ENCODE measurements at places on chromosomes 12 and 14. TPM values are rescaled to one million over a fixed set of nuclear protein-coding genes. Genes with fewer than 3 reads are reported as not detected.

DNA sequence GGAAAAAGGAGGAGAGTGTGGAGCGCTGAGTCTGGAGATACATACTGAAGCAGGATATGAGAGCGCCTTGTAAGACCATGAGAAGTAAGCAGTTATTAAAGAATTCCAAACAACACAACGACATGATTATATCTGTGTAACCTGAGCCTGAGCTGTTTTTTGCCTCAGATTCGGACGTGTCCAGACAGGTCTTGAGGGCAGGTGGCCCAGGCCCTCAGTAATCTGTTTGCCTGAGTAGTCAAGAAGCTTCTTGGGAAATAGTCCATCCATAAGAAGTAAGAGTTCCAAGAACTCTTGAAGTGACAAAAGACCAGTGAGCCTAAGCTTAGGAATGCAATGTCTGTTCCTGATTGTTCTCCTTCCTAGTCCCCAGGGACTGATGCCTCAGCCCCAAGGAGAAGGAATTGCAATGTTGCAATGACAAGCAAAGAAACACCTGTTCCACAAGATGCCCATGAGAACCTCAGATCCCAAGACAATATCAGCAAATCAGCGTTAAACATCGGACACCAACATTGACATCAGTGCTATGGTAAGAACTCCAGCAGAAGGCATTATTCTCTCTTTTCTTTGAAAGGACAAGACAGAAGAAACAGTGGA is 34.7 kb upstream of the ADAMTS20 start:
- no peaks in the 10 kb centered on the region for H3K4me1 ChIP-seq
- H3K27ac ChIP-seq: no peak overlapping the region
- no peaks in the 10 kb centered on the region for H3K36me3 ChIP-seq

- H3K4me3 ChIP-seq: peak overlapping the region; percentile 90
- no peak overlapping the region for H3K27ac ChIP-seq
- no peaks in the 10 kb centered on the region for H3K36me3 ChIP-seq
- no peak for DNase-seq
Observed at GRCh38 chr12:63845726-63846125, 1.2 kb downstream of the SRGAP1 start.

The KRT79 gene
- not detected for total RNA-seq

DNA sequence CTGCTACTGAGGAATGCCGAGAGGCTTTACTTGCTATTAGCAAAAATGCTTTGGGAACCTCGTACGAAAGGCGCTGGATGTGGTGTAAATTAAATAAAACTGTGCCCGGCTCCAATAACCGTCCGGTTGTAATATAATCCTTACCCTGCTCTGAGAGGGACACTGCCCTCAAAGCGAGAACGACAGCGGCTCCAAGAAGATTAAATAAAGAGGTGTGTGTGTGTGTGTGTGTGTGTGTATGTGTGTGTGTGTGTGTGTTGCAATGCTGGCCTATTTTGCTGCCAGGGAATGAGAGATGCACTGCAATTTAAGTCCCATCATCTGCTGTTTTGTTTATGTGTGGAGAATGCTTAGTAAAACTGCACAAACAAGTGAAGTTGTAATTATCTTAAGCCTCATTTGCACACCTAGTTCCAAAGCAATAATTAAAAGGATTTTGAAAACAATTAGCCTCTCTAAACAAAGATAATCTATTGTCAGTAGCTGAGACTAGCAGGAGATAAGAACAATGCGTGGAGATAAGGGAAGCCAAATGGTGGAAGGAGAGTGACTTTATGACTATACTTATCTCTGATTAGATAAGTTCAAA is 1.2 kb upstream of the SIX1 start:
- no peaks in the 10 kb centered on the region for H3K36me3 ChIP-seq
- H3K4me3 ChIP-seq: no peak overlapping the region
- peaks cover 75% of the 10 kb centered on the region for H3K27me3 ChIP-seq
- H3K27ac ChIP-seq: no peak overlapping the region
- H3K4me1 ChIP-seq: peaks cover 31% of the 10 kb centered on the region
- no peak for DNase-seq

DNA sequence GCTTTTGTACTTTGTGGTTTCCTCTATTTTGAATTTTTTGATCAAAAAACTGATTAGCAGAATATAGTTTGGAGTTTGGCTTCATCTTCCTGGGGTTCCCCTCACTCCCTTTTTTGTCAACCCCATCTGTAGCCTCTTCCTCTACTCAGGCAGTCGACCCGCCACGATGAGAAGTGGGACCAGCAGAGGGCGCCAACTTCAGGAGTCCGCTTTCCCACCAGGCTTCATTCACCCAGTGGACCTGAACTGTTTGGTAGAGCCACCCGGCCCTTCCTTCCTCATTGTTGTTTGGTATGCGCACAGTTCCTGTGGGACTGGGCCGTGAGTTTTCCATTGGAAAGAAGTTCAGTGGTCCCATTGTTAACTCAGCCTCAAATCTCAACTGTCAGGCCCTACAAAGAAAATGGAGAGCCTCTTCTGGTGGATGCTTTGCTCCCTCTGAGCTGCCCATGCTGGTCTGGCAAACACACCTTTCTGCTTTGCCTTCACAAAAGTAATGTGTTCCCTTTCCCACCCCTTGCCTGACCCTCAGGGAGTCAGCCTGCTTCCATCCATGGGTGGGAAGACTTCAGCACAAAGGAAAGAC is 21.7 kb downstream of the TMBIM6 start:
- no peak for DNase-seq
- peaks cover 26% of the 10 kb centered on the region for H3K36me3 ChIP-seq
- peaks cover 2% of the 10 kb centered on the region for H3K4me1 ChIP-seq
- H3K27ac ChIP-seq: peak overlapping the region; percentile 8

- H3K27me3 ChIP-seq: no peaks in the 10 kb centered on the region
- peaks cover 34% of the 10 kb centered on the region for H3K4me1 ChIP-seq
- no peak for DNase-seq
Observed at GRCh38 chr14:68041876-68042354, 222.3 kb downstream of the RAD51B start.

The AKAP6 gene
- total RNA-seq: 5.0 TPM

- no peaks in the 10 kb centered on the region for H3K36me3 ChIP-seq
- no peak overlapping the region for H3K27ac ChIP-seq
- DNase-seq: no peak
- H3K27me3 ChIP-seq: no peaks in the 10 kb centered on the region
- H3K4me3 ChIP-seq: peak overlapping the region; percentile 17
Observed at GRCh38 chr12:60209933-60210332, 614.1 kb downstream of the SLC16A7 start.

- no peak overlapping the region for H3K27ac ChIP-seq
- H3K4me1 ChIP-seq: no peaks in the 10 kb centered on the region
- no peak for DNase-seq
- H3K27me3 ChIP-seq: no peaks in the 10 kb centered on the region
- H3K4me3 ChIP-seq: no peak overlapping the region
Observed at GRCh38 chr14:78259831-78260230, 89.7 kb downstream of the NRXN3 start.

The PPFIA2 gene
- total RNA-seq: 0.38 TPM

The OTX2 gene
- total RNA-seq: not detected

GRCh38 chr12:72288911-72289310 is 16.7 kb downstream of the TRHDE start:
- H3K27ac ChIP-seq: no peak overlapping the region
- H3K4me1 ChIP-seq: no peaks in the 10 kb centered on the region
- H3K36me3 ChIP-seq: no peaks in the 10 kb centered on the region
- no peak for DNase-seq

- no peak overlapping the region for H3K4me3 ChIP-seq
- H3K27me3 ChIP-seq: no peaks in the 10 kb centered on the region
- H3K4me1 ChIP-seq: peaks cover 14% of the 10 kb centered on the region
- H3K36me3 ChIP-seq: no peaks in the 10 kb centered on the region
Observed at GRCh38 chr14:65228436-65228835, 126.1 kb upstream of the MAX start.
